ENCODE measurements at places on chromosomes 7 and 10.
A peak's percentile ranks its signal among the peaks of the same experiment; 100 is the strongest.

GRCh38 chr10:77165445-77166208 is 472.0 kb downstream of the KCNMA1 start:
- peak; percentile 28 for DNase-seq

DNA sequence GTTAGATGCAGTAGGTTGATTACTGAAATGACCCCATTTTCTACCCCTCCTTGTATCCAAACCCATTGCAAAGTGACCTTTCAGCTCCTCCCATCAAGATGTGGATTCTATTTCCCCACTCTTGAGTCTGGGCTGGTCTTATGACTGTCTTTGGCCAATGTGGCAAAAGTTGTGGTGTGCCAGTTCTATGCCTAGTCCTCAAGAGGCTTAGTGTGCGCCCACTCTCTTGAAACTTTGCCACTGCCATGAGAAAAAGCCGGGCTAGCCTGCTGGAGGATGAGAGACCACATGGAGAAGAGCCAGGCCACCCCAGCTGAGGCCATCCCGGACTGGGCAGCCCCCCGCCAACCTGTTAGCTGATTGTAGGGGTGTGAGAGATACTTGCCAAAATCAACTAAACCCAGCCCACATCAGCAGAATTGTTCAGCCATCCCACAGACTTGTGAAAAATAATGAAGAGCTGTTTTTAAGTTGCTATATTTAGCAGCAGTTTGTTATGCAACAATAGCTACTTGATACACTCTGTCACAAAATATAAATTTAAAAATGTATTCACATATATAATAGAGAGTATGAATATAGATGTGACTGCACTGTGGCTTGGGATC is 131.0 kb upstream of the PALS2 start:
- DNase-seq: no peak

- no peak for DNase-seq
Measured at GRCh38 chr10:79068203-79068561, 584 bp upstream of the ZMIZ1 start.

DNA sequence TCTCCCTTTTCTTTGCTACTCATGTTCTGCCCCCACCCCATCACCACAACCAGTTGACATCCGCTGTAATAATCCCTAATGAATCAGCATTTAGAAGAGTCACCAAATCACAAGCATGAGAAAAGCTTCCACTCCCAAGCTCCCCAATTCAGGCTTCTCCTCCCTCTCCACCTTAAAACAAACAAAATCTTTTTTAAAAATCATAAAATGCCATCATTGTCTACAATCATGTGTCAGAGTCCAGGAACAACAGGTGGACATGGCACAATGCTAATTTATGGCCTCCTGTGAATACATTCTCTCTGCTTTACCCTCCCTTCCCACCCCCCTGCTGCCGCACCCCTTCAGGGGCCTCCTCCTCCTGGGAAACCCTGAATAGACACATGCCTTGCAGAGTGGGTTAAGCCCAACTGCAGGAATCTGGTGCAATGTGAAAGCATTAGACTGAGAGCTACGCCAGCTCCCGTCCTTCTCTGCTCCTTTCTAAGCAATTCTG is 3.7 kb downstream of the LRRC4 start:
- DNase-seq: no peak

- peak; percentile 81 for DNase-seq
Measured at GRCh38 chr7:69457595-69458504, 140.4 kb upstream of the AUTS2 start.

DNA sequence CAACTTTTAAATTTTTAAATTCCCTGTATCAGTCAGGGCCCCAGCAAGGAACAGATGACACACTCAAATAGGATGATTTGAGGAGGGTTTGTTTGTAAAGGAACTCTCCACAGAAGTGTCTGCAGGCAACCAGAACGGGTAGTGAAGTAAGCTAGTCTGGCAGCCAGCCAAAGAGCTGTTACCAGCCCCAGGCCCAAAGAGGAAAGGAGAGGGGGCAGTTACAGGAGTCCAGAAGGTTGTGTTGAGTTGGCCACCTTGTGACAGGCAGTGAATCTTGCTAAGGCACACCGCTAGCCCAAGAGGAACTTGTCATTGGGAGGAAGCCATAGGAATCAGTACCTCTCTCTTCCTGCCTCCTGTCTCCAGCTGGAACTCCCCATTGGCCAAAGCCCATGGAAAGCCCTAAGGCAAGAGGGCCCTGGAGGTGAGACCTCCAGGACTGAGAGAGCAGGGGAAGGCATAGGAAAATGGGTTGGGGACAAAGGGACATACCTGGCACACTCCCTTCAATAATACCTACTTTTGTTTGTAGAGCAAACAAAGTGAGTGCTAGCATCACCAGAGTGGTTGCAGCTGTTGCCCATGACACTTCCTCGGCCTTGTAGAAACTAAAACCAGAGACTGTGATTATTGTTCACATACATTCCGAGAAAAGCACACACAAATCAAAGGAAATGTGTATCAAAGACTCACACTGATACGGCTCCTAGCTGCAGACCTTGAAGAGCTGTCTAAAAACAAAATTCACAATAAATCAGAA is 25.4 kb upstream of the GATAD1 start:
- DNase-seq: peak; percentile 90

DNA sequence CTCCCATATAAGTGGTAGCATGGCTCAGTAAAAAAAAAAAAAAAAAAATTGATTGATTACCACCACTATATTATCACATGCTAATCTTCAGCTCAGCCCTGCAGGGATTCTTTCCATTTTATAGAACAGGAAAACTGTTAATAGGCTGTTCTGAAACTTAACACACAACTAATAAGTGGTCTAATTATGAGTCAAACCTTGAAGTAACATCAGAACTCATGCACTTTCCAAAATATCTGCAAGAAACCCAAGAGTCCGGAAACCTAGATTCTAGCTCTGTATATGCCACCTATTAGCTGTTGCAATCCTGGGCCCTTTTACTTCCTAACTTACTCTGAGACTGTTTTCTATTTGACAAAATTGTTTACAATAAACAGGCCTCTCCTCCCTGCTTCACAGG is 23.9 kb downstream of the SEM1 start:
- DNase-seq: no peak

- peak; percentile 73 for DNase-seq
Measured at GRCh38 chr7:97555857-97556421, 175.9 kb upstream of the TAC1 start.

DNA sequence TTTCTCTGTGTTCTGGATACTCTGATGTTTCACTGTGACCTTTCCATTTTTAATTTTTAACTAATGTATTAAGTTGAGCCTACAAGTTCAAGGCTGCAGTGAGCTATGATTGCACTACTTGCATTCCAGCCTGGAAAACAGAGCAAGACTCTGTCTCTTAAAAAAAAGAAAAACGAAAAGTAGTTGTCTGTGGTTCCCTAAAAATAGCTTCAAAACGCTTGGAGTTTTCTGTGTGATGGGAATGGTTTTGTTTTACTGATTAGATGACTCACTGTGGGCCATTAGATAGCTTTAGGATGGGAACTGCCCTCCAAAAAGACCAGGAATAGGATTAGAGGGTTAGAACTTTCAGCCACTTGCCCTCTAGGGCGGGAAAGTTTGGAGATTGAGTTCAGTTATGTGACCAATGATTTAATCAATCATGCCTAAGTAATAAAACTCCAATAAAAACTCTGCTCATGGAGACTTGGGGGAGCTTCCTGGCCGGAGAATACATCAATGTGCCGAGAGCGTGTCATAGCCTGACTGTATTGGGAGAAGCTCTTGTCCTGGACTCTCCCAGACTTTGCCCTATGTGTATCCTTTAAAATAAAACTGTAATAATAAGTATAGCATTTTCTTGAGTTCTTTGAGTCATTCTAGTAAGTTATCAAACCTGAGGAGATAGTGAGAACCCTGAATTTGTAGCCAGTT is 147.1 kb downstream of the LYZL1 start:
- no peak for DNase-seq

GRCh38 chr7:88756802-88757201 is 2.7 kb upstream of the ZNF804B start:
- no peak for DNase-seq

- peak; percentile 43 for DNase-seq
Measured at GRCh38 chr7:82605247-82605864, 161.8 kb upstream of the CACNA2D1 start.

GRCh38 chr7:22346383-22347107 is 10.4 kb downstream of the RAPGEF5 start:
- DNase-seq: peak; percentile 86

DNA sequence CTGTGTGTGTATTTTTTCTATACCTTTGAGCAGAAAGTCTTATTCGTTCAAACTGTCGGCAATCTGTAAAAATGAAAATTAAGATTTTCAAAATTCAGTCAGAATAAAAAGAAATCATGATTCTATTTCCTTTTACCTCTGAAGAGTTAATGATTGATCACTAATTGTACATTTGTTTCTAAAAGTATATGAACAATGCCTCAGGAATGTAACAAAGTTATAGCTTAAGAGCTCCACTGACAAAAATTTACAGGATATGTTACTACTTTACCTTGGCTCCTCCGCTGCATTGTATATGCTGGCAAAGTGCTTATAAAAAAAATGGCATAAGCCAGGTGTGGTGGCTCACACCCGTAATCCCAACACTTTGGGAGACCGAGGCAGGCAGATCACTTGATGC is 225.7 kb downstream of the VTI1A start:
- DNase-seq: no peak

DNA sequence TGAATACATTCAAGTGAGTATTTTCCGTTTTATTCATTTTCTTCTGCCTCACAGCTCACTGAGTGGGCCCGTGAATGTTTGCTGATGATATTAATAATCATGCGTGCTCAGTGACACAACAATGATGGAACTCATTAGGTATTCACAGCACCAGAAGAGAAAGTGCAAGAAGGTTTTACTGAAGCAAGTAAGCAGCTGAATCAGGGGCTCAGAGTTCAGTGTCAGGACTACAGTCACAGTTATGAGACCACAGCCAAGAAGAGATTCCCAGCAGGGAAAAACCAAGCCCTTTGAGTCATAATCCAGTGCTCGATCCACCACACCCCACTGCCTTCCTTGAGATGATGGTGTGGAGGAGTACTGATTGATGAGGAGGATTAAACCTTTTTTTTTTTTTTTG is 247.4 kb downstream of the KIAA1217 start:
- DNase-seq: no peak
